Activated naive CD4-positive, alpha-beta T cell (primary cell): ENCODE measurements at places on chromosomes 3 and 15.

- DNase-seq = no peak
Observed at GRCh38 chr15:100898152-100898490, 18.5 kb downstream of the ALDH1A3 start.

DNA sequence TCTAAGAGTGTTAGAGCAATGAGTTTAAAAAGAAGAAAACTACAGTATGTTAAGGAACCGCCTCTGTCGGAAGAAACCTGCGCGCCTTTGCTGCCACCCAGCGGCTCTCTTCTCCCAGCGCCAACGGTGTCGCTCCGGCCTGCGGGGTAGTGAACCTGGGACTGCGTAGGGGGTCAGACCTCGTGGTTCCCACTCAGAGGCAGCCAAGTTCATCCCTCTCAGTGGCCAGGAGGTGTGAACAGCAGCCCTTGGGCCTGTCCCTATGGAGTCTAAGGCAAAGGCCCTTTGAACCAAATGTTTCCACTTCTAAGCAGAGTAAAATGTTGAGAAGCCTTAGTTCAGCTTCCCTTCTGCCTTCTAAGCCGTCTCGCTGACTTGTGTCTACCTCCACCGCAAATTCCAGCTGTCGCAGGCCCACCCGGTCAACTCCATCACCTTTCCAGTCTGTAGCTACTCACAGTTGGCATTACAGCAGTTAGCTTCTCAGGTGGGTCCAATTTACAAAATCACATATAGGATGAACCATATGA, 980 bp upstream of the RAB27A start:
- DNase-seq = peak; percentile 68

- peak; percentile 20 for DNase-seq
Observed at GRCh38 chr3:129593595-129594339, 12.7 kb downstream of the PLXND1 start.

GRCh38 chr15:69815793-69816192, 281.9 kb downstream of the TLE3 start:
- no peak for DNase-seq

DNA sequence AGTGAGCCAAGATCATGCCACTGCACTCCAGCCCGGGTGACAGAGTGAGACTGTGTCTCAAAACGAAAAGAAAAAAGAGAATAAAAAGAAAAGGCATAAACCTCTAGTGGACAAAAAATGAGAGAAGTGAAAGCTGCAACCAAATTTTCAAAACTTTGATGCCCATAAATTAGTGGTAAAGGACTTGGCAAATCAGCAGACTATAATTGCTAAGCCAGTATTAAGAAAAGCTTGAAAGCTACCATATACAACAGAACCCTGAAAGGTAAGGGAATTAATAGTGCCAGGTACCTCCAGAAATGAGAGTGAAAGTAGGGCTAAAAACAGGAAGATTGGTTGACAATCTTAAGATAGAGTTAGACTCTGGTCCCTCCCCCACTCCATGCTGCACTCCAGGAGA, 32.9 kb upstream of the SLC22A13 start:
- no peak for DNase-seq

DNA sequence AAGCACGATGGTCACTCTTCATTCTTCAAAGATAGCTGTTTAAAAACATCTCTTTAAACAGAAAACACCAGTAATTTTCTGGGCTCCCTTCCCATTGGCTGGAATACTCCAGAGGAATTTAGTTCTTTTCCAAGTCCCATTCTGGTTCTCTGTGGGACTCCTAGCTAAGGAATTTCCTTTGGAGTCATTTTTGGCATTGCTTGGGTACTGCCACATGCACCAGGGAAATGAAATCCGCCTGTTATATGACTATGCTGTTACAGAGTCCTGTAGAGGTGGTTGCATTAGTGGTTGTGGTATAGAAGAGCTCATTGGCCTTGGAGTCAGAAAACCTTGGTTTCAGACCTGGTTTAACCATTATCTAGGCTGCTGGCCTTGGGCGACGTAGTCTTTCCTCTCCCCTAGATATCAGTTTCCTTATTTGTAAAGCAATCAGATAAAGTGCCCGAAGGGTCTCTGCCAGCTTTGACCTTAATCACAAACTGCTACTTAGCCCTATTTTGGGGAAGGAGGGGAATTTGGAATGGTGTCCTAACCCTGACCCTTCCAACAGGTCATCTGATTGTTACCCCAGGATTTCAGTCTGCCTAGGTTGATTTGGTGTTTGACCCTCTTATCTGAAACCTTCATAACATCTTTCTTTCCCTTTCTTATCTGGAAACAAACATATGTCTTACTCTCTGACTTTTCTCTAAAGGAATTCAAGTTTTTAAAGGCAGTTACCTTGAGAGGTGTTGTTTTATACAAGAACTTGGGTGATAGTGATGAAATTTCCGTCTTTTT, 13.4 kb downstream of the RTP1 start:
- no peak for DNase-seq

GRCh38 chr3:128254967-128255366, 101.7 kb downstream of the EEFSEC start:
- no peak for DNase-seq

GRCh38 chr15:64807751-64808222, 17.7 kb downstream of the PIF1 start:
- no peak for DNase-seq

DNA sequence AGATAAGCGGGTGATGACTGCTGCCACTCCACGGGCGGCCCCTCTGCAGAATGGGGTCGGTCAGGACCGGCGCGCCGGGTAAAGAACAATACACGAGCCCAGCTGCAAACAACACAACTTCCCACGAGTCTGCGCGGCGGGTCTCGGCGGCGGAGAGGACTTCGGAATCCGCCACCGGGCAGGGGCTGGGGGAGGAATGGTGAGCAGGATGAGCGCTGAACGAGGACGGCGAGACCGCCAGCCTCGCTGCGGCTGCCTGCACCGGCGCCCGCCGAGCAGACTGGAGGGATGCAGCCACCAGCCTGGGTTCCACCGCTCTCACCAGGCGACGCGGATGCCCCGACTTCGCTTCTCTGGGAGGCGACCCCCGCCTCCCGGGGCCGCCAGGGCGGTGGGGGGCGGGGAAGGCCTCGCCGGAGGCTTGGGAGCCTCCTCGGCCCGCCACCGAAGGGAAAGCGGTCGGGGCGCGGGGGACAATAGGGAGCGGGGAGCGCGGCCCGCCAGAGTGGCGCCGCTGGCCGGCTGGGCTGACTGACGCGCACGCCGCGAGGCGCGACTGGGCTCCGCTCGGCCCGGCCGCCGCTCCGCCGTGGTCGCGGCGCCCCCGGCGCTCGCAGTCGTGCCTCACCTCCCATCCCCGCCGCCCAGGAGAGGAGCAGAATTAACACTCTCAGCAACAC, 515 bp downstream of the ADAM10 start:
- no peak for DNase-seq

- no peak for DNase-seq
Observed at GRCh38 chr3:68936856-68937255, 4.5 kb upstream of the TAFA4 start.

DNA sequence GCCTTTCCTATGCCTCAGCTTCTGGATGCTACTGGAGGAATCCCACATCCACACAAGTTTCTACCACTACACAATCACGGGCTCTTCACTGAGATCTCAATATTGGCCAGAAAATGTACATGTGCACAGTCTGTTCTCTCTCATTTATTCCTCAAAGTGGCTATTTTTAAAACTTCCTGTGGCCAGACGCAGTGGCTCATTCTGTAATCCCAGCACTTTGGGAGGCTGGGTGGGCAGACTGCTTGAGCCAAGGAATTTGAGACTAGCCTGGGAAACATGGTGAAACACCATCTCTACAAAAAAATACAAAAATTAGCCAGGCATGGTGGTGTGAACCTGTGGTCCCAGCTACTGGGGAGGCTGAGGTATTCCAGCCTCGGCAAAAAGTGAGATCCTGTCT, 91.4 kb upstream of the PRTG start:
- DNase-seq = no peak

DNA sequence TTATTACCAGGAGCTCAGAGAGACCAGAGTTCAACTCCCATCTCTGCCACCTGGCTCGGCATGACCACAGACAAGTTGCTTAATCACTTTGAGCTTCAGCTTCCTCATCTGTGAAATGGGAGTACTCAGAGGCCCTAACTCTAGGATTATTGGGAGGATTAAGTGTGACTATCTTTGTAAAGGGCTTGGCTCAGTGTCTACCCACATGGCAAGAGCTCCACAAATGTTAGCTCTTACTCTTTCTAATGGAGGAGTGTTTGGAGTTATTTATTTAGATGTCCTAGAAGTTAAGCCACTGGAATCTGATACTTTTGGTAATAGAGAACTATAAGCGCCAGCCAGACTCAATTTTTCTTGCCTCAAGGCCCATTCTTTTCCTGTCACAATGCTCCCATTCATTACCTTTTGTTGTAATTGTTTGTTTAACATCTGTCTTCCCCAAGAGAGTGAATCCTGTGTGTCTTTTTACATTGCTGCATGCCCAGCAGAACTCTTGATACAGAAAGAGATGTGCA, 12.3 kb upstream of the LMCD1 start:
- DNase-seq = no peak

DNA sequence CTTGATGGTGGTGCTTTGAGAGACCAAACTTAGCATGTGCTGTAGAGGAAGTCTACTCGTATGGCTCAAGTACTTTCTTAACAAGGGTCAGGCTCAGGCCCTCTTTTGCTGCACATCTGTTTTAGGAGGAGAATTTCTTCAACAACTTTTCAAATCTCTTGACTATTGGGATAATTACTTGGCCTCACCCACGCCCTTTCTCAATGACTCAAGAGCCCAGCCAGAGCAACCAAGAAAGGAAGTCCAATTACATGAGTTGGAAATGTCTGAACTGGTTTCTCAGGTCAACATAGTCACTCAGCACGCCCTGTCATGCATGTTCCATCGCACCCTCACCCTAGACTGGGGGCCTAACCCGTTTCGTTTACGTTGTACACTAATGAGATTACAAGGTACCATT, 44.8 kb upstream of the UMPS start:
- no peak for DNase-seq

DNA sequence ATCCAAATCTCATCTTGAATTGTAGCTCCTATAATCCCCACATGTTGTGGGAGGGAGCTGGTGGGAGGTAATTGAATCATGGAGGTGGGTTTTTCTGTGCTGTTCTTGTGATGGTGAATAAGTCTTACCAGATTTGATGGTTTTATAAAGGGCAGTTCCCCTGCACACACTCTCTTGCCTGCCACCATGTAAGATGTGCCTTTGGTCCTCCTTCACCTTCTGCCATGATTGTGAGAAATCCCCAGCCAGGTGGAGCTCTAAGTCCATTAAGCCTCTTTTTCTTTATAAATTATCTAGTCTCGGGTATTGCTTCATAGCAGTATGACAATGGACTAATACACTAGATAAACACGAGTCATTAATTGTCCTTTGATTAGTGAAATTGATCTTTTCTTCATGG, 214.5 kb upstream of the CFAP20DC start:
- no peak for DNase-seq

- no peak for DNase-seq
Observed at GRCh38 chr15:68679961-68680371, 101.2 kb downstream of the CORO2B start.

- DNase-seq = no peak
Observed at GRCh38 chr3:187522890-187523289, 147.3 kb downstream of the SST start.

DNA sequence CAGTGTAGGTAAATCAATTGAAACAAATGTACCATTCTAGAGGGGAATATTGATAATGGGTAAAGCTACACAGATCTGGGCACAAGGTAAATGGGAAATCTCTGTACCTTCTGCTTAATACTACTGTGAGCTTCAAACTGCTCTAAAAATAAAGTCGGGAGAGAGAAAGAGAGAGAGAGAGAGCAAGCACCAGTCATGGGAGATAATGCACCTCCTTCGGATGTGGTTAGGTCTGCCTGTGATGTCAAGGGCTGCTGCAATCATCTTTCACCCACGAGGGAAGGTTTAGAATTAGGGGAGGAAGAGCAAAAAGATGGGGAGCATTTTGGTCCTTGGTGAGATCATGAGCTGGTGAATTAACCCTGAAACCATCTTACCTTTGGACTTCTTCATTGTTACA, 219.1 kb downstream of the ZNF385D start:
- DNase-seq = no peak

DNA sequence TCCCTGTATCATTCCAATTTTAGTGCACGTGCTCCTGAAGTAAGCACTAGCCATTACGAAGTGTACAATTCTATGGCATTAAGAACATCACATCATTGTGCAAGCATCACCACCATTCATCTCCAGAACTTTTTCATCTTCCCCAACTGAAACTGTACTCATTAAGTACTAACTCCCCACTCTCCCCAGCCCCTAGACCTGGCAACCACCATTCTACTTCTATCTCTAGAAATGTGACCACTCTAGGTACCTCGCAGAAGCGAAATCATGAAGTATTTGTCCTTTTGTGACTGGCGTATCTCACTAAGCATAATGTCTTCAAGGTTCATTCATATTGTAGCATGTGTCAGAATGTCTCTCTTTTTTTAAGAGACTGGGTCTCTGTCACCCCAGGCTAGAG, 11.4 kb downstream of the PPP1R2 start:
- DNase-seq = no peak

DNA sequence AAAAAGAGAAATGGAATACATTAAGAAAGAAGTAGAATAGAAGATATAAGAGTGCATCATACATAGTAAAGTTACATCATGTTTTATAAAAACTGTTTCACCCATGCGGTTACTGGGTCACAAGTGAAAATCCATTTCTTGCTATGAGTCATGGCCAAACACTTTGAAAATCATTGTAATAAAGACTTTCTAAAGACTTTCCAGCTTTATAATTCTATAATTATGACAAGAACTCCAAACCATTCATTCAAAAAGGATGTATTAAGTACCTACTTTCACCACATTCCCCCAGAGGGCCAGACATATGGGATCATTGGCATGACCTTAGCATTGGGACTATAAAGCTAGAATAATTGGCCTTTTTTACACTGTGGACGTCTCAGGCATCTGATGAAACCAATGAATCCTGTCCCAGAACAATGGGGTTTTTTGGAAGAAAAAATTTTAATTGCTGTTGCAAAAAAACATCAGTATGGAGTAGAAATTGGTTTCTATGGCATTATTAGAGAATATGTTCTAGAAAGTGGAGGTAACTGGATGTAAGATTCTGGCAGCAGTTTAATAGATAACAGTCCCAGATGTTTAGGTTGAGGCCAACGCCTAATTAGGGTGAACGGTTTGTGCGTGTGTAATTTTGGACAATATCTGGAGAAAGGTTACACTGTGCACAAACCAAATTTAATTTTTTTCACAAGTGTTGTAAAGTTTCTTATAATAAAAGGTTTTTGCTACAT, 3.3 kb upstream of the SKIC8 start:
- no peak for DNase-seq

GRCh38 chr15:47991357-47991756, 129.4 kb upstream of the SLC24A5 start:
- no peak for DNase-seq

DNA sequence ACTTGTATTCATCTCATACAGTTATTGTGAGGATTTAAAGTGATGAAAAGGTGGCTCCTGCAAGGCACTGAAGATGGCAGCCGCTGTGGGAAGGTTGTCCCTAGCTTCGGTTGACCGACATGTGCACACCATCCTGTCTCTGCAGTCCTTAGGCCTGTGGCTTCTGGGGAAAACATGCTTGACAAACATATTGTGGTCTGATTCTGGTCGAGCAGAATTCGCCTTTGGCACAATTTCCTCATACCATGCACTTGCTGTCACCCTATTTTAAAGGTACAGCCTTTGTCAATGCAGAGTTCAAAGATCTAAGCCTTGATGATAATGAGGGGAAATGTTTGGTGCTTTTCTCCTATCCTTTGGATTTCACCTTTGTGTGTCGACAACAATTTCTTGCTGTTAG, 50.9 kb downstream of the PRICKLE2 start:
- no peak for DNase-seq
